ENCODE measurements at places on chromosomes 2 and 18.

- no peak for DNase-seq
Observed at GRCh38 chr18:48627216-48627615, 88.4 kb downstream of the CTIF start.

GRCh38 chr2:147204102-147204501, 640.7 kb upstream of the ACVR2A start:
- DNase-seq, result no peak

GRCh38 chr2:157785866-157786662, 90.1 kb downstream of the ACVR1 start:
- DNase-seq, result no peak

GRCh38 chr2:11855064-11855760, 108.8 kb downstream of the LPIN1 start:
- no peak for DNase-seq

- no peak for DNase-seq
Observed at GRCh38 chr18:415617-416612, 84.6 kb downstream of the COLEC12 start.

GRCh38 chr2:69616755-69617154, 26.8 kb downstream of the AAK1 start:
- DNase-seq, result no peak
